Stimulated activated CD4-positive, alpha-beta T cell treated with anti-CD3 and anti-CD28 coated beads, TNF-alpha, amount 100 ng/mL, for 24 hours (primary cell): ENCODE measurements at places on chromosomes 7 and 10.
A peak's percentile ranks its signal among the peaks of the same experiment; 100 is the strongest.

- no peak for DNase-seq
Observed at GRCh38 chr7:87226495-87226894, 7.0 kb upstream of the TMEM243 start.

DNA sequence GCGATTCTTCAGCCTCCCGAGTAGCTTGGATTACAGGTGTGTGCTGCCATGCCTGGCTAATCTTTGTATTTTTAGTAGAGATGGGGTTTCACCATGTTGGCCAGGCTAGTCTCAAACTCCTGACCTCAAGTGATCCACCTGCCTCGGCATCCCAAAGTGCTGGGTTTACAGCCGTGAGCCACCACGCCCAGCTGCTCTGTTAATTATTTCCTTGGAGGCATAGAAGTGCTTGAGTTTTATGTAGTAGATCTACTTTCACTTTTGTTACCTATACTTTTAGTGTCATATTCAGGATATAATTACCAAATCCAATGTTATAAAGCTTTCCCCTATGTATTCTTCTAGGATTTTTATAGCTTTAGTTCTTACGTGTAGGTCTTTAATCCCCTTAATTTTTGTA is 1093.0 kb downstream of the GATA3 start:
- DNase-seq = no peak

GRCh38 chr7:66735850-66736249 is 4.7 kb upstream of the RABGEF1 start:
- DNase-seq = no peak

- no peak for DNase-seq
Observed at GRCh38 chr7:126040114-126041045, 1110.8 kb upstream of the POT1 start.

DNA sequence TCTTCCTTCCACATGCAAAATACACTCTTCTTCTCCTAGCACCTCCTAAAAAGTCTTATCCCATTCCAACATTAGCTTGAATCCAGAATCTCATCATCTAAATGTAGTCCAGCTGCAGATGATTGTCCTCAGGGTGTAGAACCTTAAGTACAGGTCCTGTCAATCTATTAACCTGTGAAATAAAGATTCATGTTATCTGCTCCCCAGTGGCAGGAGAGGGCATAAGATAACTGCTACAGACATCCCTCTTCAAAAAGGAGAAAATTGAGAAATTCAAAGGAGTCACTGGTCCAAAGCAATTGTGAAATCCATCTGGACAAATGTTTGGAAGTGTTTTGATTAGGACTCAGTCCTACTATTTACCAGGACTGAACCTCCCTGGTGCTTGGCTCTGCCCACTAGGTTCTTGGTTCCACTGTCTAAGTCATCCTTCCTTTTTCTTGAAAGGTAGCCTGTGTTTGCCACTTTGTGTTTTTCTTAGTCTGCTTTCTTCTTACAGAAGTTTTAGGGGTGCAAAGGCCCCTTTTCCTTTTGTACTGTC is 96.2 kb downstream of the ADD3 start:
- no peak for DNase-seq

GRCh38 chr10:11468126-11468742 is 143.2 kb downstream of the USP6NL start:
- no peak for DNase-seq

DNA sequence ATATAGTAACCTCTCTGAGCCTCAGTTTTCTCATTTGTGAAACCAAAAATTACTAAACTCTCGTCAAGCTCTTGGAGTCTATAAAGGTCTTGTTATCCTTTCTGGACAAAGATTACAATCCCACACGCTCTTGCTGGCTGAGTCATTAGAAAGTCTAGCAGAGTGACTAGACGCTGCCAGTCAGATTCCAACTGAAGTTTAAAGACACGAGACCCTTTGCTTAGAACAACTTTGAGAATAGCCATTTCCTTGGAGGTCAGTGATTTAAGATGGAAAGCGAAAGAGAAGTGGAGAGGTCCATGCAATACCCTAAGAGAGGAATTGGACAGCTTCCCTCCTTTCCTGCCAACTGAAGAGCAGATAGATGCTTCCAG is 119.5 kb downstream of the APBB1IP start:
- no peak for DNase-seq

GRCh38 chr7:158956805-158957509 is 100.6 kb downstream of the DYNC2I1 start:
- no peak for DNase-seq

- DNase-seq = no peak
Observed at GRCh38 chr7:158815083-158815799, 14.1 kb downstream of the ESYT2 start.

DNA sequence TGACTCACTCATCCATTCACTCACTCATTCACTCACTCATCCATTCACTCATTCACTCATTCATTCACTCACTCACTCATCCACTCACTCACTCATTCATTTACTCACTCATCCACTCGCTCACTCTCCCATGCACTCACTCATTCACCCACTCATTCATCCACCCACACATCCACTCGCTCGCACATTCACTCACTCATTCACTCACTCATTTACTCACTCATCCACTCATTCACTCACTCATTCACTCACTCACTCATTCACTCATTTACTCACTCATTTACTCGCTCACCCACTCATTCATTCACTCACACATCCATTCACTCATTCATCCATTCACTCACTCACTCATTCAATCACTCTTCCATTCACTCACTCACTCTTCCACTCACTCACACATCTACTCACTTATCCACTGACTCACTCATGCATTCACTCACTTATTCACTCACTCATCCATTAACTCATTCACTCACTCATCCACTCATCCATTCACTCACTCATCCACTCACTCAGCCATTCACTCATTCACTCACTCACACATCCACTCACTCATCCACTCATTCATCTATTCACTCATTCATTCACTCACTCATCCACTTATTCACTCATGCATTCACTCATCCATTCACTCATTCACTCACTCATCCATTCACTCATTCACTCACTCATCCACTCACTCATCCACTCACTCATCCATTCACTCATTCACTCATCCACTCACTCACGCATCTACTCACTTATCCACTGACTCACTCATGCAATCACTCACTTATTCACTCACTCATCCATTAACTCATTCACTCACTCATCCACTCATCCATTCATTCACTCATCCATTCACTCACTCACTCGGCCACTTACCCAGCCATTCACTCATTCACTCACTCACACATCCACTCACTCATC is 74.0 kb downstream of the CARD11 start:
- DNase-seq = no peak

GRCh38 chr10:26556748-26557640 is 118.9 kb downstream of the APBB1IP start:
- peak; percentile 18 for DNase-seq

DNA sequence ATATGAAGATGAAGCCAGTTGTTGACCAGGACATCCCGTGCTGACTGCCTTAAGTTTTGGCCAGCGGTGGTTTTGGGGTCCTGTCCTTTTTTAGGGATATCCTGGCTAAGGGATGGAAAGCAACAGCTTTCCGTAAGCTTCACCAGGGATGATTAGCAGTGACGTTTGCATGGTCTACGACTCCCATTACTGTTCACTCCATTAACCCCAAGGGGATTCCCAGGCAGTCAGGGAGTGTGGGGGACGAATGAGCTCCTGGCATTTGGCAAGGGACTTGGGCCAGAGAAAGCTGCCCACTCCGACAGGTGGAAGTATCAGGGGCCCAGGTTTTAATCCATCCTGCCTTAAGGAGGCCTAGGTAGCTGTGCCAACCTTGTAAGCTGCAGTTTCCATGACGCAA is 66.8 kb downstream of the ITGB1 start:
- DNase-seq = no peak

DNA sequence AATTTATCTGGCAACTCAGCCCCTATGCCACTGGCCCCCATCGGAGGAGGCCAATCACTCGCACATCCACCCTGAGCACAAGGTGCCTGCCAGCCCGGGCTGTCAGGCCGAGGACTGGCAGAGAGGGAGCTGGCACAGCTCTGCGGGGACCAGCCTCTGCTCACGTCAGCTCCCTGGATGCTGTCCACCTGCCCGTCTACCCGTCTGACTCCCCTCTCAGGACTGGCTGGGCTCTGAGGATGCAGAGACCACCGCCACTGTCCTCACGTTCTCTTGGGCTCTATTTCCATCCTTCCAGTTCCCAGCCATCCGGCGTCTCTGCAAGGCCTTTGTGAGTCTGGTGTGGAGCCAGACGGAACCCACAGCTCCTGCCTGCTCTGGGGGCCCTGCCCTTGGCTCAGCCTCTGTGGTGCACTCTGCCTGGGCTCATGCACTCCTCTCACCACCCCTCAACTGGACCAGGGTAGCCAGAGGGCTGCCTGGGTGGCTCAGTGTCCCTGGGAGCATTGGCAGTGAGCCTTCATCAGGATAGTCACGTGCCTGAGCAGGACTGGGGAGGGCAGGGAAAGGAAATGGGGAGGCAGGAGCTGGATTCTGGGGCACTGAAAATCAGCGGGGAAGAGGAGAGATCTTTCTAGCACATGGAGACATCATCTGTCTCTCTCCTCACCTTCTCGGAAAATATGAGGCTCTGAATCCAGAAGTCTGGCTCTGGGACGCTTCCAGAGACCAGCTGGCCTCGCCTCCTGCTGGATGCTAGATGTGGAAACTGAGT is 38.0 kb upstream of the PCBD1 start:
- DNase-seq = no peak

DNA sequence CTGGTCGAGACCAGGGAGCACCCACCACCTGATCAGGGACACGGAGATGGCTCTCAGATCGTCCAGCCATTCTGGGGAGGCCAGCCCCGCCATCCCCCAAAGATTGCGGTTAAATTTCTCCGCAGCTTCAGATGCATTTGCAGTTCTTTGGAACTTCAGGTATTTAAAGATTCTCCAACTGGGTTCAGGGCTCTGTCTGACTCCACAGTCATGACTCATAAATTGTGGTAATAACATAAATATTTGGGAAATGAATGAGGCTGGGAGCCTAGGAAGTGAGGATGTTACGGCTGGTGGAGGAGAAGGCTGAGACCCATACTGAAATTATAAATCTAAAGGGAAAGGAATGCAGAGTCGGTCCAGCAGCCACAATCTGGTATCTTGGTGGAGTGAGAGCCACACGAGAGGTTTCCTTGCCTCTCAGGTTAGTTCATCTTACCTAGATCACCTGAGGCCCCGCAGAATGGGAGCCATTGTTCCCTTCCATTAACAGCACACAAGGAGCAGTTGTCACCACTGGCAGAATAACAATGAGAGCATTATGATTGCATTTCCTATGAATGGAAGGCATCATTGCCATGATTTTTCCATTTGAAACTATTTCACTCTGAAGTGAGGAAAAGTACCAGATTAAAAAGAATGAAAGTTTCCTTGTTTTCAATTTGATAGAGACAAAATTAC is 26.7 kb upstream of the DNAJB6 start:
- no peak for DNase-seq

DNA sequence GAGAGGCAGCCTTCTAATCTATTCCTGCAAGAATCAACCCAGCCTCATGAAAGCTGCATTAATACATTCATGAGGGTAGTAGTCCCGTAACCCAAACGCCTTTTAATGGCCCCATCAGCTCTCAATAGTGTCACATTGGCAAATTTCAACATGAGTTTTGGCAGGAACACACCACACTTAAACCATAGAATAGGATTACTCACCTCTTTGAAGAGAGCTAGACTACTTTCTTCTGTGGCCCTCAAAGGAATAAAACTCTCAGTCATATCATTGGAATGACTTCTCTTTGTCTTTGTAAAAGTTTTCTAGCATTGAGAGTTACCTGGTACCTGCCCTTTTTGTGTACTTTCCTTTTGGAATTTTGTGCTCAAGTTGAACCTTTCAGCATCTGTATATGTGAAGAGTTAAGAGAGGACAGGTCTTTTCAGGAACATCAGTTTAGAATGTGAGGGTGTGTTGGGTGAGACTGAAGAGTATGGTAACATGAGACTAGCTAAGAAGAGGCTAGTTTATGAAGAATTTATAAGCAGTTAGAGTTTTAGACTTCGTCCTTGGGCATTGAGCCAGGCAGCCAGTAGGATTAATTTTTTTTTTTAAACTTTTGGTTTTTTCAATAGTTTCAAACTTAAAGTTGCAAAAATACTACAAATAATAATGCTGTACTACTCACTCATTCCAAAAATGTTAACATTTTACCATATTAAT is 92.6 kb downstream of the MLLT10 start:
- no peak for DNase-seq

- no peak for DNase-seq
Observed at GRCh38 chr7:156031679-156032478, 219.6 kb upstream of the SHH start.

GRCh38 chr7:77561352-77561751 is 24.3 kb downstream of the PTPN12 start:
- DNase-seq = no peak

DNA sequence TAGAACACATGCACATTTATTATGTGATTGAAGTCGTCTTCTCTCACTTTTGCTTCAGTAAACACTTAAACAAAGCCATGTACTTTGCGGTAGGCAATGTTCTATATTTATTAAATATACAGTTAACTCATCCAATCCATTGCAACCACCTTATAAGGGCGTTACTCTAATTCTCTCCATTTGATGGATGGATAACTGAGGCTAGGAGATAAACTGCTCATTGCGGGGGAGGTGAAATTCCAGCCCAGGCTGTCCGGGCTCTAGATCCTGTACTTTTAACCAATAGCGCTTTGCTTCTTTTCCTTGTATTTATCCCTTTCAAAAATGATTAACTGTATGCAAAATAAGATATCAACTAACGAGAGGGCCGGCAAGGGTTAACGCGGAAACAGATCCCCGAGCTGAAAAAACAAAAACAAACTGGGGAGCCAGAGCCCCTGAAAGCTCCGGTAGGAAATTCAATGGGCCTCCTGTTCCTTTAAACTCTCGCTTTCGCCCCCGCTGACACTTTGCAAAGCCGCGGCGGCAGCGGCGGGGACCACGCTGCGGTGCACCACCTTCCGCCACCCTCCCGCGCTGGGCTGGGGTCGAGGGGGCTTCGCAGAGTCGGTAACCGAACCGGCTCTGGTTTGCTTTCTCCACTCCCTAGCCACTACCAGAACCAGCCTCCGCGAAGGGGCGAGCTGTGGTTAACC is 1.0 kb upstream of the PLXDC2 start:
- no peak for DNase-seq

DNA sequence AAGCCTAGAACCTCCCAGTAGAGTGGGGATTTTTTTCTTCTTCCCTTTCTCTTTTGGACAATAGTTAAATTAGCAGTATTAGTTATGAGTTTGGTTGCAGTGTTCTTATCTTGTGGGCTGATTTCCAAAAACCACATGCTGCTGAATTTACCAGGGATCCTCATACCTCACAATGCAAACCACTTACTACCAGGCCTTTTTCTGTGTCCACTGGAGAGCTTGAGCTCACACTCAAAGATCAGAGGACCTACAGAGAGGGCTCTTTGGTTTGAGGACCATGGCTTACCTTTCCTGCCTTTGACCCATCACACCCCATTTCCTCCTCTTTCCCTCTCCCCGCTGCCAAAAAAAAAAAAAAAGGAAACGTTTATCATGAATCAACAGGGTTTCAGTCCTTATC is 5.4 kb downstream of the OPN1SW start:
- DNase-seq = no peak
